ENCODE measurements at places on chromosomes 7 and 10.

DNA sequence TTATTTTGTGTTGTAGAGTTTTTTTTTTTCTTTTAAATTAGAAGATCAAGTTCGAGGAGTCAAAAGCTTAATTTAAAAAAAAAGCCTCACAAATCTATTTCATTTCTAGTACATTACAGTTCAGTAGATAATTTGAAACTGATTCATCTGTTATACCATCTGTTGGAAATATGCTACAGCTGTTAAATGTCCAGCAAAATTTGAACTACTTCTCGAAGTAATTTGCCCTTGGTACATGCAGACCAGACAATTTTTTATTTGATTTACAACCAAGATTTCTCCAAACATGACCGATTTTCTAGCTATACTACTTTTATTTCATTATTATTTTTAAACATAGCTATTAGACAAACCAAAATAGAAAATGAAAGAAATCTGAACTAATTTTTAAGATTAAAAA is 647.9 kb downstream of the CNTNAP2 start:
- DNase-seq: no peak

DNA sequence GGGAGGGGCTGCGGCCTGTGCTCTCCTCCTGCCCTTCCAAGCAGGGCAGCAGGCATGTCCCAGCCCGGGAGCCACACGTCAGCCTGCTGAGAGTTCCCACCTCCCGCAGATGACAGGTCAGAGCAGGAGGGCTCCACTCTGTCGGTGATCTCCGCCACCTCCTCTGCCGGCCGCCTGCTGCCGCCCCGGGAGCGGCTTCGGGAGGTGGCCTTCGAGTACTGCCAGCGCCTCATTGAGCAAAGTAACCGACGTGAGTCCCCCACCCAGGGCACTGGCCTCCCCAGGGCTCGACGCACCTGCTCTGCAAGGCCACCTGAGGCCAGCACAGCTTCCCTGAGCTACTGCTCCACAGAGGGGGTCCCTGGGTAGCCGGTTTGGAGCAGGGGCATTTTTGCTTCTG is 9.4 kb downstream of the AP5Z1 start:
- DNase-seq: no peak

GRCh38 chr7:101634196-101634717 is 5.2 kb upstream of the MYL10 start:
- DNase-seq: no peak

- no peak for DNase-seq
Observed at GRCh38 chr10:77160679-77161078, 476.9 kb downstream of the KCNMA1 start.

- no peak for DNase-seq
Observed at GRCh38 chr7:22732556-22733126, 5.6 kb downstream of the IL6 start.

DNA sequence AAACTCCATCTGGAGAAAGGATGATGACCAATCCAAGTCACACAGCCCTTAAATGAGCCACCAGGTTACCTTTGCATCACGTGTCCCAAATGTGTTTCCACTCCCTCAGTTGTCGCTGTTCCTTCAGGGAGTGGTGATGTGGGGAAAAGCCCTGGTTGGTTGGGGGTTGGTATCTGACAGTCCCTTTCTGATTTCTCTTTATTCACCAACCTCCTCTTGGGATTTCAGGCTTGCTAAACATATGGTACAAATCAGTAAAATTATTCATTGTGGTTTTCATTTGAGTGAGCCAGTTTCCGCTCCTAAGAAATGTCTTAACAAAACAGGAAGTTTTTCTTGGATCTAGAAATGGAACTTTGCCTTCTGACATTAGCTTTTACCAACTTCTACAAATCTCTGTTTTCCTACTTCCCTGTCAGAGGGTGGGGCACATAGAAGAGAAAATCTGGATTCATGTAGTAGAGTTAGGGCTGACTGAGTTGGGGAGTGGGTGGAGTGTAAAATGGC is 40.0 kb upstream of the KMT2E start:
- peak; percentile 83 for DNase-seq

DNA sequence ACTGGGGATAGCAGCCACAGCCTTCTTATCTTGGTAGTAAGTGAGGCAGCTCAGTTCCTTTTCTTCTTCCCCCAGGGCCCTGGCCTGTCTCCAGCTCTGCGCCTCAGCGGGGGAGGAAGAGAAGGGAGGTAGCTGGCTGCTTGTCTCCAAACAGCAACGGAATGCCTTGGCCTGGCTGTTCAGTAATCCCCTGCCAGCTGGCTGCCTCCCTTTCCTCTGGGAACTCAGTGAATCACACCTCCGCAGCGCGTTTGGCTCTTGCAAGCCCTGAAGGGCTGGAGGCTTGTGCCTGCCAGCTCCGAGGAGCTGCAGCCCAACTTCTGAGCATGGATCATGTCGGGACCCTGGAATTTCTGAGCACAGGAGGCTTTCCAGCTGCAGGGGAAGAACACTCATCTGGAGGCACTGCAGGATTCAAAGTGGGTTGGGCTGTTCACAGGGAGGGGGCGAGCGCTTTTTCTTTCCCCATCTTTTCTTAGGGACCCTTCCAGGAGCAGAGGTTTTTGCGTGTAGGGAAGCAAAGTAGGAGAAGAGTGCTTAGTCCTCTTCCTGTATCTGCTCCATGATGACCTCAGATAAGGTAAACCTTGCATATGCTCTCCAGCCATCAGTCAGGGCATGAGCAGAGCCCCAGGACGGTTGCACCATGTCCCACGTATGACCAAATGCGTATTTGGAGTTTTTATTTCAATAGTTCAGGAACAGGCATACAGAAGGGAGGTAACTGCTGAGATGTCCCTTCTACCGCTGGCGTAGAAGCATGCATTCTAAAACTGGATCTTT is 253.2 kb upstream of the INHBA start:
- DNase-seq: peak; percentile 98

DNA sequence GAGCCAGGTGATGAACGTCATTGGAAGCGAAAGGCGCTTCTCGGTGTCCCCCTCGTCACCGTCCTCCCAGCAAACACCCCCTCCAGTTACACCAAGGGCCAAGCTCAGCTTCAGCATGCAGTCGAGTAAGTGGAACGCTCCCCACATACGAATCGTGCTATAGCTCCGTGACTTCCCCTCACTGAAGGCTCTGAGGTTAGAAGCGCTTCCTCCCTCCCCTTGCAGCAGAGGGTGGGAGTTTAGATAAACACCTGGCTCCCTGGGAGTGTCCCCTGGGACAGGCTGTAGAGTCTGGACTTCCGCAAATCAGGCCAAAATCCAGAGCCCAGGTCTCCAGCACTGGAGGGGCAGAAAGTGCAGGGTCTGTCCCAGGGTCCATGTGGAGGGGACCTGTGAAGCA is 105.0 kb upstream of the NPS start:
- DNase-seq: no peak

DNA sequence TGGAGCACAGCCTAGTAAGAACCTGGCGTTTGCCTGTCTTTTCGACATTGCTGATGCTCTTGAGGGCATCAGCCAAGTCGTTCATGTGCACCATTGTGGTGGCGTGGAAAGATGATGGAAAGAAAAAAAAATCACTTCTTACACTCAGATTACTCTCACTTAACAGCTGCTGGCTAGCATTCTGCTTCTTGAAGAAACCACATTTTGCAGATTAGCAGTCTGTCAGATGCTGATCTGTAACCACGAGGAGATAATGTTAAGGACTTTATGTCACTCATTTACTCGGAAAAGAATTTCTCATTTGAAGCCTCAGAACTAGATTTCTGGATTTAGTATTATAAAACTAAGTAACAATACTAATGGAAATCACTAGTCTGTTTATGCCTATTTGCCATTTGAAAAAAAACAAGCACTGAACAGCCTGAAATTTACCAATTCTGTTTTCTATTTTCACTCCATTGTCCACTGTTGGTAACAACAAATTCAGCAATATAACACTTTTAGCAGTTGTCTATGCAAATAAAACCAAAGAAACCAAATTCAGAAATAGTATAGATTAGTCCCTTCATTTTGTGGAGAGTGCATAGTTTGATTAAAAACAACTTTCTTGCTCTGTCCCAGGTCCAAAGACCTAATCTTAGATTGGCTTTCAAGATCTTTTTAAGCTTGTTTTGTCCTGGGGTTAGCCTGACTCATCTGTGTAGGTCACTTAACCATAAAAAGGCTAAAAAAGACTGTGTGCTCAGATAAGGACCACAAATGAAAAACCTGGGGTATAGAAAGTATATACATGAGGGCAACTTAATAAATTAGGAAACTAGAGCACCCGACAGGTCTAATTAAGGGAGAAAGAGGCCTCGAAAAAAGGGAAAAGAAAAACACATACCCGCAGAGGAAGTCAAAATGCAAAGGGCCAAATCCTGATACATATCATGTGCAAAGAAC is 67.5 kb downstream of the NT5C2 start:
- no peak for DNase-seq

DNA sequence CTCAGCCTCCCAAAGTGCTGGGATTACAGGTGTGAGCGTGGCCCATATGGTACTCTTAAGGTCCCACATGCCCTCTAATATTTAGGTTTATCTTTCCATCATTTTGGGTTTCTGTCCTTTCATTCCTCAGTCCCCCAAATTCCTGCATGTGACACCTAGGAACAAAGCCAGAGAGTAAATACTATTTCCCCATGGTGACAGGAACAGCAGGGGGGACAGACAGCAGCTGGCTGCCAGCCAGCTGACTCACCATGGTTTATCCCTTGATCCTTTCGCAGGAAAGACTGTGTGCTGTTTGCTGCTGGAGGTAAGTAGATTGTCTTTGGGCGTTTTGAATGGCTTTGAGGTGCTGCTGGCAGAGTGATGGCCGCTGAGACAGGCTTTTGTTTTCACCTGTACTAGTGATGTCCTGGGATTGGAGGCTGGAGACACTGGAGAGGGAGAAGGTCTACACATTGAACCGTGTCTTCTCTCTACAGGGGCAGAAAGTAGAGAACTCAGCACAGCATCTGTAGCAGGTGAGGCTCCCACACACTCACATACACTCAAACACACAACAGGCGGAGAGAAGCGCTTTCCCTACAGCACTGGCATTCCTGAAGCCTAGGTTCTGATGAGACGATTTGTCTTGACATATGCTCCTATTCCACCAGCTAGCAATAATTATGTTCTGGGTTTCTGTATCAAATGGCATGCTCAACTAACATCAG is 83.7 kb upstream of the EFCAB10 start:
- no peak for DNase-seq

DNA sequence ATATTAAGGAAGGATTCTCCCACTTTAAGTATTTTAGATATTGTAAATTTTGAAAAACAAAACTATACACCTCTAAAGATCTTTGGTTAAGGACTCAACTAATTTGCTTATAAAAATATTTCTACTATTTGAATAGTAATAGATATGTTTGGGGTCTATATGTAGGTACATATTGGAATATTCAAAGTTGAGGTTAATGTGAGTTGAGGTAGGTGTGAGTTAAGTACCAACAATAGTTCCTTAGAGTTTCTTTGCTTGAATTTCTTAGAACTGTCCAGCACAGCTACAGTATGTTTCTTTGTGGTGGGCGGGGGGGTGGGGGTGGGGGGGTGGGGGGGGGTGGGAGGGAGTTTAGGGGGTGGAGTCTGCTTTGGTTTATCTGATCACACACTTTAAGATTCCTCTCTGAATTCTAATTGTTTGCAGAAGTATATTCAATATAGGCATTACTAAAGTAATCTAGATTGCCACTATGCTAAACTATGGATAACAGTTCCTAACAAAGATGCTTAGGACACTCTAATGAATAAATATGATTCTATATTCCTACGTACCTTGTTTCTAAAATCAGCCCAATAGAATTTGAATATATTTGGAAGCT is 2.1 kb downstream of the GRM3 start:
- peak; percentile 66 for DNase-seq

DNA sequence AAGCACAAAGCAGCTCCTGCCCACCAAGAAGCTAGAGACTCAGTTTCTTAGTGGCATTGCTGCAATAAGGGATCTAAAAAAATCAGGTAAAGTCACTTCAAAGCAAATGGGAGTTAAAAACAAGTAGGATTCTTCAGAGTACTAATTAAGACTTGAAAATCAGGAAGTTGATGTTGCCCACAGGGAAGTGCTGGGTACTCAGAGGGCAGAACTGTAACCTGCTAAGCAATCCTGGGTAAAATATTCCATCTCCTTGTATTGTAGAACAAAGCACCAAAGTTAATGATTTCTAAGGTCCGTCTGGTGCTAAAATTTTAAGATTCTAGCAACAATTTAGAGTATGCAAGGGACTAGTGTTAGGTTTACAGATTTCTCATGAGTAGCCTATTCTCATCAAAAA is 8.3 kb downstream of the PEX1 start:
- DNase-seq: no peak

GRCh38 chr10:47061776-47062175 is 150.5 kb downstream of the PTPN20 start:
- peak; percentile 49 for DNase-seq

- no peak for DNase-seq
Observed at GRCh38 chr7:66033471-66034385, 41.9 kb upstream of the ASL start.

Data from osteoblast (primary cell).